Heart right ventricle (tissue), 16 donors: ENCODE measurements at places on chromosomes 11 and 22. TPM values are rescaled to one million over a fixed set of nuclear protein-coding genes. Genes with fewer than 3 reads are reported as not detected.

Gene XKR3
- polyA plus RNA-seq, result not detected

Gene MS4A3
- not detected for polyA plus RNA-seq

Gene LARGE1
- polyA plus RNA-seq, result 34.3 TPM

Gene TSPAN18
- polyA plus RNA-seq, result 42.6 TPM

DNA sequence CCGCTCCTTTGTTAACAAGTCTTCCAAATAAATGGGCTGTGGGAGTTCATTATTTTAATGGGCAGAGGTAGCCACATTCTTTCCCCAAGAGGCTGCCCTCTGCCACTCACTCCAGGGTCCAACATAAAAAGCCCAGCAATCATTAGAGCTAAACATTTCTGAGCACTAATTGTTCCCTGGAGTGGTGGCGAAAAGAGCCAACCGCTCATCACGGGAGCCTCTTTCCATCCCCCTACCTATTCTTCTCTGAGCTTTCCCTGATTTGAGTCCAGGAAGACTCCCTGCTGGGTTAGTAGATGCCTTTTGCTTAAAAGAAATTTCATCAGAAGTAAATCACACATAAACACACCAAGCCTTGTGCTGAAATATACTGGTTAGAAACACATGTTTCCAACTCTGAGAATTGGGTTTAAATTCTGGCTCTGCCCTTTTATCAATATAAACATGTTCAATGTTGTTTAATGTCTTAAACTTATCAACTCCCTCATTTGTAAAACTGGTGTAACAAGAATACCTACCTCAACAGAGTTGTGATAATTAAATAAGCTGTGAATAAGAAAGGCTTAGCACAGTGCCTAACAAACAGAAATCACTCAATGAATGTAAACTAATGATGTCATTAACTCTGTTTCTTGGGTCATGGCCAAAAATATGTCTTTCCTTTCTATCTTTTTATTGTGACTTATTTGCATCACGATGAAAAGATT is at the start of gene OR5A2:
OR5A2 (minus strand) TSS at position 53 of the 707 bp plus-strand sequence. CDS start 3,460 bp downstream, outside the sequence.
- DNase-seq, result no peak

- DNase-seq, result no peak
Measured at GRCh38 chr11:75499423-75500190, 26.1 kb downstream of the GDPD5 start.

DNA sequence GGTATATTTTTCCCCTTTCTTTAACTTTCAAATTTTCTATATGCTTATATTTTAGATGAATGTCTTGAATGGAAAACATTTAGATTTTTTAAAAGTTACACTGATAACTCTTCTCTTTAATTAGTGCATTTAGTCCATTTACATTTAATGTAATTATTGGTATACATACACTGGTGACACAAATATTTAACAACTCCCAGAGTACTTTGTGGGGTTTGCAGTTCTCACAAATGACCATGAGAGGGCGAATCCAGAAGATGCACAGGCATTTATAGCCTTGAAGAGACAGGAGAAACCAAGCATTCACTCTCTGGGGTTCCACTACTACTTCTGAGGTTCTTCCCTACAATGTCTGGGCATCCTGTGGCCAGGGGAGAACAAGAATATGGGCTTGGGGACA is 125.1 kb downstream of the TIMP3 start:
- DNase-seq, result no peak
